CD4-positive, alpha-beta T cell treated with Interleukin-17A for 4 hours (primary cell): ENCODE measurements at places on chromosomes 7 and 10.

GRCh38 chr7:148914208-148914777 is 30.2 kb upstream of the EZH2 start:
- DNase-seq, result peak; percentile 33

- peak; percentile 33 for DNase-seq
These were observed 61.0 kb upstream of the NFE2L3 start for GRCh38 chr7:26090927-26091519.

- no peak for DNase-seq
These were observed 42.4 kb upstream of the NANOS1 start for GRCh38 chr10:118986815-118987790.

DNA sequence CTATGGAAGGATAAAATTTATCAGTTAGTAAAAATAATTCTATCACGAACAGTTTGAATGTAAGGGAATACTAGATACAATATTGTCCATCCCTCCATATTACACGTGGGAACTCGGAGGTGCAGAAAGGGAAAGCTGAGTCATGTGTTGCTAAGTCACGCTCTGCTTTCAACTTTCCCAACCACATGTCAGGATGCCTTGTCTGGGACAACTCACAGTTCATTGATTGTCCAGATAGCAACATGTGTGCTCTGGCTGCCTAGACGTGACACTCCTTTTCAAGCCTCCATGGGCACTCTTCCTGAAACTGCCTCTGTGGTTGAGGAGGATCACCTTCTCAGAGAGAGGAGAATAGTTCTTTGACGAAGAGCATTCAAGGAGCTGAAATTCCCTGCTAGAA is 808.1 kb downstream of the GRID1 start:
- no peak for DNase-seq

DNA sequence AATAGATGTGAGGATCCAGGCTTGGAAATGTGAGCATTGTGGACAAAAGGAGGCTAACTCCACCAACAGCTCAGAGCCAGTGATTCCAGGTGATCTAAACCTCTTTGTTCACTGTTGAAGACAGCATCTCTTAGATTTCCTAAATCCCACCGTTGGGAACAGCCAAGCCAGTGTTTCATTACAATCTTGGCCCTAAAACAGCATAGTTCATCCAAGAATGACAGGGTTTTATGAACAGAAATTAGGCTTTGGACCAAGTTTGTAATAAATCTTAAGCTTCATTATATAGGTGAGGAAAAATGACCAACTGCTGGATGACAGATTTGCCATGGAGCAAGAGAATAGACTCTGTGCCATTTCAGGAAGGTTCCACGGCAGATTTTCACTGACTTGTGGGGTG is 65.8 kb downstream of the MTURN start:
- DNase-seq, result no peak

DNA sequence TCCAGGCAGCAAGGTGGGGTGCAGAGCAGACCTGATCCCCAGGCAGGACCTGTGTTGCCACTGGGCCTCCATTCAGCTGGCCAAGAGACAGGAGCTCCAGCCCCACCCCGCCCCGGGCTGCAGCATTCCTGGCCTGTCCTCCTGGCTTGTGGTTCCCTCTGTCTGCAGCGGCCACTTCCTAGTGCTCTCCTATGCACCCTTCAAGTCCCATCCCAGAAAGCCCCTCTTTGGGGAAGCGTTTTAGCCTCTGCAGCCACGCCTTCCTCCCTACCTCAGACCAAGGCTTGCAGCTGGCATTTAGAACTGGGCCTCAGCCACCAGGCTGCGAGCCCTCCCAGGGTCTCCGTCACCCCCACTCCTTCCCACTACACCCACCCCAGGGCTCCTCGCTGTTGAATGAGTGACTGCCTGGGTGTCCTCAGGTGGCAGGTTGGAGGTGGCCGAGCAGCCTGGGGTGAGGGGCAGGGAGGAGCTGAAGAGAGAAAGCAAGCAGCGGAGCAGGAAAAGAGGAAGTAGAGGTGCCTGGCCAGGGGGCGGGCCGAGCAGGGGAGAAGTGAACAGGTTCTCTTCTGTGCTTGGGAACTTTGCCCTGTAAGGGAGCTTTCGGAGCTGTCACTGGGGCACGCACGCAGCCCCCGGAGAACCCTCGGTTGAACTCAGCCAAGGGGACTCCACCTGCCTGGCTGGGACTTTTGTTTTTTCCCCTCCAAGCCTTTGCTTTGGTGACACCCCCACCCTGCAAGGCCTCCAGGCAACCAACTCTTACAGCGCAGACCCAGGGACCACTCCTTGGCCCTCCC is 109.1 kb upstream of the TNRC18 start:
- peak; percentile 72 for DNase-seq

DNA sequence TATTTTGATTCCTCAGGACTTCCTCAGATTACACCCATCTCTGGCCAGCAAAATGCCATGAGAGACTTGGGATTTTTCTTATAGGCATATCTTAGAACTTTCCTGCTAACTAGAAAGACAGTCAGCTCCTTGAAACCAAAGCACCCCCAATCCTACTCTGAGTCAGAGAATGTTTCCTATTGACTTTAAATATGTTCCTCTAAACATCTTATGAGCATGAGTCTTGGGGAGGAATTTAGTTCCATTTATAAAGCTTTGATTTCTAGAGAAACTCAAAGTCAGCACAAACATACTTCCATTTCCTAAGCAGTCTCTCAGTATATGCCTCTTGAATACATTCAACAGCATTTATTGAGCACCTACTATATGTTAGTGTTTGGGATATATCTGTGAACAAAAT is 128.5 kb downstream of the INHBA start:
- no peak for DNase-seq

- no peak for DNase-seq
These were observed 60.4 kb downstream of the ANKIB1 start for GRCh38 chr7:92306153-92306552.

DNA sequence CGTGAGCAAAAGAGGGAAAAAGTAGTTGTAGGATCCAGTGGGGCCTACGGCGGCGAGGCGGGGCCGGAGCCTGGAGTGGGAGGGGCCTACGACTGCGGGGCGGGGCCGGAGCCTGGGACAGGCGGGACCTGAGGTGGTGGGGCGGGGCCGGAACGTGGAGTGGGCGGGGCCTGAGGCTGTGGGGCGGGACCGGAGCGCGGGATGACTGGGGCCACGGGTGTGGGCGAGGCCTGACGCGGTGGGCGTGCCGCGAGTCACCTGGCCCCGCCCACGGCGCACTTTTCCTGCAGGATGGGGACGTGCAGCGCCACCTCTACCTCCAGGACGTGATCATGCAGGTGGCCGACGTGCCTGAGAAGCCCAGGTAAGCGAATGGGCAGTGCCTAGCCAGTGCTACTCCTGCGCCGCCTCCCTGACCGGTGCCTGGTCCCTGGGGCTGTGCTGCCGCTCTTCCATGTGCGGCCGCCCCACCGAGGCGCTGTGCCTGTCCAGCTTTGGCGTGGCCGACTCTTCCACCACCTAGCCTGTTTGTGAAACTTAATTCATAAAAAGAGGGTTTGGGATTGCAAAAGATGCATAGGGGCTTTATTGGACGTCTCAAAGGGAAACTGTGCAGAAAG is 496 bp downstream of the ZNF511 start:
- peak; percentile 93 for DNase-seq

- no peak for DNase-seq
These were observed 34.0 kb downstream of the LEP start for GRCh38 chr7:128274884-128275603.

DNA sequence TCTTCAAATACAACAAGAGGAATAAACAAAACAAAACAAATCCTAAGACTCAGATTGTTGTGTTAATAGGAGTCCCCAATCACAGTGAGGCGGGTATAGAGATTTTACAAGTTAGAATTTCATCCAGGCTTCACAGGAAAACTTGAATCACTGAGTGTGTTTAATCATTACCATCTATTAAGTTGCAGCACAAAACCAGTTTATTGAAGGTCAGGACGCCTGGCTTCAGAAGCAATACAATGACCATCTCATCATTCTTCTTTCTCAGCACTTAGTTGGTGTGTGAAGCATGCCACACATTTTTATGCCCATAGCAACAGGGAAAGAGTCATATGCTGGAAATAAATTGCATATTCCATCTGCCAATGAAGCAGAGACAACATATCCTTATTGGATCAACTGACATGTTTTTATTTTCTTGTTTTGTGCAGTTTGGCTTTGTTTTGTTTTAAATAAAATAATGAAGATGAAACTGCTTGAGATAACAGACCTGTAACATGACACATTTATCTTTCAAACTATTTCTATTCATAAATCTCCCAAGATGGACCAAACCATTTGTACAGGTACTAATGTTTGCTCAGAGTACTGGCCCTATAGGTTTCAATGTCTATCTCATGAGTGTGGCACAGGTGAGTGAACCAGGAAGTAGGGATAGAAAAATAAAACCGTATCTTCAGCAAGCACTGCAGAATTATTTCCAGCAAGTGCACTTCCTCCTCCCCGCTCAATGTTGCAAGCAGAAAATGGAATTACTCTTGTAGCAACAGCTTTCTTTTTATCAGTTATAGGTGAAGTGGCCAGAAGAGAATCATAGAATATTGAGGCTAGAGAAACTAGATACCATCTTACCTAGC is 40.4 kb downstream of the TAC1 start:
- no peak for DNase-seq

DNA sequence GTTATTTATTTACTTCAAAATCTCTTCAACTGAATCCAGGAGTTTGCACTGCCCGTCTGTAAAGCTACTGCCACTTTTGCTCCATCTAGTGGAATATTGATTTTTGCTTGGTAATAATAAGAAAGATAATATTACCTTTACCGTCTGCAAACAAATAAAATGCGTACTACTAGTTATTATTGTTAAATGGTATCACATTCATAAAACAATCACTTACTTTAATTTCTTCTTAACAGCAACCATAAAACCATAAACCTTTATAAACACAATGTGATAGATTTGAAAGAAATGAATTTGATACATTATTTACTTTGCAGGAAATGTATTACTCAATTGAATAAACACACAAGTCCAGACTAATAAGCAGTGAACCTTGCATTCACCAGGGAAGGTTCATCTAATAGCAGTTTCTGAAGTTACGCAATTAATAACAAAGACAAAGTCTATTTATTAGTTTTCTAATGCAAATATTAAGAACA is 6.4 kb downstream of the AGMO start:
- no peak for DNase-seq

DNA sequence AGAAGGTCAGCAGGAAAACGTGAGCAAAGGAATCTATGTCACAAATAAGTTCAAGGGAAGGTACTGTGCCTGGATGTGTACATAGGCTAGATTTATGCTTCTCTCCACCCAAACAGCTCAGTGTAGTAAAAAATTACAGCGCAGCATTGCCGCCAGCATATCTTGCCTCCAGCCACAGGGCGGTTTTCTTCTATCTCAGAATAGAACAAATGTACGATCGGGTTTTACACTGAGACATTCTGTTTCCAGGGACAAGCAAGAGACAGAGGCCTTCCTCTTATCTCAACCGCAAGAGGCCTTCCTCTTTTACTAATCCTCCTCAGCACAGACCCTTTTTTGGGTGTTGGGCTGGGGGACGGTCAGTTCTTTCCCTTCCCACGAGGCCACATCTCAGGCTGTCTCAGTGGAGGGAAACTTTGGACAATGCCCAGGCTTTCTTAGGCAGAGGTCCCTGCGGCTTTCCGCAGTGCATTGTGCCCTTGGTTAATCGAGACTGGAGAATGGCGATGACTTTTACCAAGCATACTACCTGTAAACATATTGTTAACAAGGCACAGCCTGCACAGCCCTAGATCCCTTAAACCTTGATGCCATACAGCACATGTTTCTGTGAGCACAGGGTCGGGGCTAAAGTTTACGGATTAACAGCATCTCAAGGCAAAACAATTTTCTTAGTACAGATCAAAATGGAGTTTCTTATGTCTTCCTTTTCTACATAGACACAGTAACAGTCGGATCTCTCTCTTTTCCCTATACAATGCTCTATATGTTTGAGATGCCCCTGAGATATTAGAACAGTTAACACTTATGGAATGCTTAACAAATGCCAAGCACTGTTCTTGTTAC is 11.6 kb upstream of the ABHD11 start:
- no peak for DNase-seq

DNA sequence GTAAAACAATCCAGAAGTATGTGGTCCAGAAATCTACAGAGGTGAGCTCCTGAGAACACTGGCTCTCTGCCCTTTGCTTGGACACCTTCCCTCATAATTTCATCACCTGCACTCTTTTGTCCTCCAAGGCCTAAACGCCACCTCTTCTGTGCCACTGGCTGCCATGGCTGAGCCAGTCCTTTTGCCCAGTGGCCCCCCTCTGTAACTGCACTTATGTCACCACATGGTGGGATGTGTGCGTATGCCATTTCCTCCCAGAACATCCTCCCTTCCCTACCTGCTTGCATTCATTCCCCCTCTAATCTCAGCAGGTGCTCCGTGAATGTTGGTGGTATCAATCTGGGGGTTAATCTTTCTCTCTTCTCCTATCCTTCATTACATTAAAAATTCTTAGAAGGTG is 17.3 kb upstream of the DUSP5 start:
- no peak for DNase-seq

- no peak for DNase-seq
These were observed 709 bp downstream of the GPAM start for GRCh38 chr10:112182784-112183328.

- DNase-seq, result no peak
These were observed 75.6 kb upstream of the TCERG1L start for GRCh38 chr10:131387018-131387529.

- no peak for DNase-seq
These were observed 39.3 kb downstream of the RBM17 start for GRCh38 chr10:6128087-6128486.

DNA sequence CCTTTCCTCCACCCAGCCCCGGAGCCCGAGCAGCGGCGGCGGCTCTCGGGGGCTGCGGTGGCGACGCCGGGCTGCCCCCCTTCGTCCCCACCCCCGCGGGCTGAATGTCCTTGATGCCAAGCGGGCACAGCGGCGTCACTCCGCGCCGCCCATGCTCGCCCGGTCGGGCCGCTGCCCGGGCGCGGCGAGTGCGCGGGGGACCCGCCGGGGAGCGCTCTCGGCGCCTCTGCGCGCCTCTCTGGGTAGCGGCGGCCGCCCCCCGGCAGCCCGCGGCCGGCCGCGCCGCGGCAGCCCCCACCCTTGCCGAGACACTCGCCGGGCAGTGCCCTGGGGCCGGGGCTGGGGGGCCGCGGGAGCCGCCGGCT is 433 bp upstream of the PLXNA4 start:
- DNase-seq, result no peak

DNA sequence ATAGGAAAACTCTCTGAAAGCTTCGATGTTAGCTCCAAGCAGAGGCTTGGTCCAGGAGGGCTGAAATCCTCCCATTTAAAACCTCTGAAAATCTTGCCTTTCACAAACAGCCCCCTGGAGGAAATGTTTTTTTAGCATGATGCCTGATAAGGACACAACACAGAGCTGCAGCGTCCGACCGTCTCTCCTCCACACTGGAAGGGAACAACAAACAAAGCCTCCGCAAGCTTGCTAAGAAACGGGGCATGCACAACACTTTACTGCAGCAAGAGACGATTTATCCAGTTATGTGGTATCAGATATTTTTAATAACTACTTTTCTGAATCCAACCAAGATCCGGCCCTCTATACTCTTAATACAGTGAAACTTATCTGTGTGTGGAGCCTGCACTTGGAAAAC is 182.3 kb downstream of the PTPRN2 start:
- DNase-seq, result no peak

DNA sequence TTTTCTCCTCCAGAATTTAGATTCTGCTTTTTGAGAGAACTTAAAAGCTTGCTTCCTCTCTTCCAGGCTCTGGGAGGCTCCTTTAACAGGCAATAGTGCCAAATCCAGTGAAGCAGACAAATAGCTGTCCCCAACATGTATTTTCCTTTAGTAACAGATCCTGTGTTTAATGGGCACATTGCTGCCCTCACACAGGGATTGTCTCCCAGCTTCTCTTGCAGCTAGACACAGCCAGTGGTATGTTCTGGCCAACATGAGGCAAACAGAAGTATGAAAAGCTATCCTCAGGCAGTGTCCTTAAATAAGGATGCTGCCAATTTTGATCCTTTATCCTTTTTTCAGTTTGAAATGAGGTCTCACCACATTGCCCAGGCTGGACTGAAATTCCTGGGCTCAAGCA is 38.2 kb downstream of the MALSU1 start:
- DNase-seq, result no peak
